ENCODE measurements at places on chromosomes 13 and 19.

DNA sequence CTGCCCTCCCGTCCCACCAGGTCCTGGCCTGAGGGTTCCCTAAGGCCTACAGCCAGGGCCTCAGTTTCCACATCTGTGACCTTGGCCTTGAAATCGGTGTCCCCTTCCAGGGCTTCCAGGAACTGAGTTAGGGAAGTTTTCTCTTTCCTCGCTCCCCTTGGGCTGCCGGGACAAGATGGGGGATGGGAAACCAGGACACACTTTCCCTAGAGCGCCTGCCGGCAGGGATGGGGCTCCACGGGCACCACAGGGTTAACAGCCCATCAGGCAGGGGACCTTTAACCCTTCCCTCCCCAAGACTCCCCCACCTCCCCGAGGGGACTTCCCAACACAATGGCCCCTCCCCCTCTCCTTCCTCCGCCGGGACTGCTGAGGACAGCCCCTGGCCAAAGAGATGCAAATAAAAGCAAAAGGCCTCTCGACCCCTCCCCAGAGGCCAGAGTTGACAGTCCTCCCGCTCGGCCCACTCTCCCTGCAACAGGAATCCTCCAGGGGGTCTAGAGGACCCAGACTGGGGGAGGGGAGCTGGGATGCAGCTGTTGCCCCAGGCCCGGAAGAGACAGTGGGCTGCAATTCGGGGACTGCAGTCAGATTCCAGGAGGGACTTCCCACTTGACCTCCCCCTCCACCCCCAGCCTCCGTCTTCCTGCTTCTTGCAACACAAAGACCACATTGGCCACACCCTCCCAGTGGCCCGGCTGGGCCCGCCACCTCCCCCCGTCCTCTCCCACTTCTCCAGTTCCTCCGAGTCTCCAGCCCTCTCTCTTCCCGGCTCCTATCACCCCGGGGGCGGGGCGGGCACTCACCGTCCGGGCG lies 3.4 kb downstream of the BBC3 start:
- peak; percentile 97 for DNase-seq

- DNase-seq, result no peak
These were observed at the start of gene PLIN4 for GRCh38 chr19:4518345-4519171. TSS of gene PLIN4 (minus strand) at chr19:4518486. CDS start at chr19:4518272, 214 bp downstream.

DNA sequence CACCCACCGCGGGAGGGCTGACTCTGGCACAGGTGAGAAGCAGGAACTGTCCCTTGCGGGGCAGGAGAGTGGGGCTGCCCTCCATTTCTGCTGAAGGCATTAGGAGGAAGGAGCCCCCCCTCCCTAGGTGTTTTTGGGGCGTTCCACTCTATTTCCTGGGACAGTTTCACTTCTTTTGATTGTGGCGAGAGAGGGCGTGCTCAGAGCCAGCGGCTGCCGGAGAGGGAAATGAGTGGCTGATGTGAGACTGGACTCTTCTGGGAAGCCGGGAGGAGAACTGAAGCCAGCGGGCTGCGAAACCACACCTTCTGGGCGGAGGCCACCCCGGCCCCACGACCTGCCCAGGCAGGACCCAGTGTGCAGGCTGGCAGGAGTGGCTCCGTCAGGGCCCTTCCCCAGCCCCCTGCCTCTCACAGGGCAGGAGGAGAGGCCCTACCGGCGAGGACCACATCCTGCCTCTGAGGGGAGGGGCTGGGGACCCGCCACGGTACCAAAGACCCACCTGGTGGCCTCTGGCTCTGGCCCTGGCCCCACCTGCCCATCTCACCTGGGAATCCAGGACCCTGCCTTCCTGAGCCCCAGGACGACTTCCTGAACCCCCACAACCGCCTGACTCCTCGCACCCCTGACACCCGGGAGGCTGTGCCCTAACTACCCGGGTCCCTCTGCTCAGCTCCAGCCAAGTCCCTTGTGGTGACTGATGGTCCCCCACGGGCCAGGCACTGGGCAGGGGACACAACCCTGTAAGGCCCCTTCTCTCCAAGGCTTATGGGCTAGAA lies 25.9 kb downstream of the MPND start:
- DNase-seq, result peak; percentile 43

GRCh38 chr19:16619457-16619856 lies 8.5 kb downstream of the MED26 start:
- DNase-seq, result no peak

- DNase-seq, result no peak
These were observed 3.3 kb downstream of the DOT1L start for GRCh38 chr19:2166741-2167738.

DNA sequence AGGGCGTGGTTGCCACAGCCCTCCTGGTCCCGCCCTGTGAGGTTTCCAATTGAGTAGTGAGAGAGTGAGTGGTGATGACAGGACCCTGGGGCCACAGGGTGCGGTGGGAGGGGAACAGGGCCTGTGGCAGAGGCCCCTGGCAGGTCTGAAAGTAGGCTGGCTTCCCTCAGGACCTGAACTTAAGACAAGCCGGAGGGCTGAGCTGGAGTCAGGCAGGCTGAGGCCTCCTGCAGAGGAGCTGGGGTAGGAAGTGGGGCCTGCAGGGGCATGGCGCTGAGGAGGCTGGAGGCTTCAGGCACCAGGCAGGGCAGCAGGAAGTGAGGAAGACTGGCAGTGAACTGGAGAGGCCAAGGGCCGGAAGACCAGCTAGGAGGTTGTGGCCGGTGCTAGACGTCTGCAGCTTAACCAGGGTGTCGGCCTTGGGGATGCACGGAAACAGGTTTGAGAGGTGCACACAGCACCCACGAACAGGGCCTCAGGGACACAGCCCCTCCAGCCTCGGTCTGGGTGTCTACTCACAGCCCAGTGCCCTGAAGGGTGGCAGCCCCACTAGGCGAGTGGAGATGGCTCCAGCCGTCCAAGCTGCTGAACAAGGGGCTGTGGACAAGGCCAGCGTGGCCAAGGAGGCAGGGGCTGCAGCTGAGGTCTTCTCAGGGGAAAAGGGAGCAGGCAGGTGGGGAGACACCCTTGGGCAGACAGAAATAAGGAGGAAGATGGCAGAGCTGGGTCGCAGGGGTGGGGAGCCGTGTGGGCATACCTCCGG lies 17.8 kb downstream of the POP4 start:
- no peak for DNase-seq

All from neural progenitor cell (in vitro differentiated cells).